ENCODE measurements at places on chromosomes 2 and 18.

GRCh38 chr18:50662177-50662576 is 102.3 kb downstream of the MAPK4 start:
- peak; percentile 47 for DNase-seq

GRCh38 chr2:209763106-209763505 is 8.5 kb upstream of the UNC80 start:
- no peak for DNase-seq

DNA sequence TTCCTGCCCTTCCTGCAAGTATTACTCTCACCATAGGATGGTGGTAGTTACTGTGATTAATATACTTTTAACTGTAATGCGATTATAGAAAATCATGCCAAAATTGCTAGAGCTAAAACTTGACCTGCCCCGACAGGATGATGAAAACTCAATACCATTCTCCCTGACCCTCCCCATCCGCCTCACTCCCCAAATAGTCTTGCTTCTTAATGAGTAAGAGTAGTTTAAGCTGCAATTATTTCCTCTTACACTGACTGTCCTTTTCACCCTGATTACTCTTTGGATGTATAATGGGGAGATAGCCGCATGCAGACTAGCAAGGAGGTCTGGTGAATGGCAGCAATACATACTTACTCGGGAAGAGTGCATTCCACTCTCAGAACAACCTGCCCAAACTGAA is 269.6 kb upstream of the SIX3 start:
- DNase-seq, result no peak

GRCh38 chr2:3595404-3595803 is 492 bp downstream of the COLEC11 start:
- no peak for DNase-seq

DNA sequence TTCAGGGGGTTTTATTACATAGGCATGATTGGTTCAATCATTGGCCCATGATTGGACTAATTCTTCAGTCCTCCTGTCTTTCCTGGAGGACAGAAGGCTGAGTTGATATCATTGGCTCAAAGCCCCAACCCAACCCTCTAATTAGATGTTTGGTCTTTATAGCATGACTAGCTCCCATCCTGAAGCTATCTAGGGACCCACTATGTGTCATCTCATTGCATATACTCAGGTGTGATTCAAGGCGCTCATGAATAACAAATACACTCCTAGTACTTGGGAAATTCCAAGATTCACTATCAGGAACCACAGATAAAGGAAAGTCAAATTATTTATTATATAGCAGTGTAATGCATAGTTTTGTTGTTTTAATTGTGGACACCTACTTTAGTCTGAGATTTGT is 24.9 kb upstream of the NBEAL1 start:
- no peak for DNase-seq

GRCh38 chr2:107062599-107063220 is 176.7 kb upstream of the ST6GAL2 start:
- DNase-seq, result peak; percentile 6

GRCh38 chr2:49719241-49719640 is 564.9 kb upstream of the FSHR start:
- DNase-seq, result no peak

DNA sequence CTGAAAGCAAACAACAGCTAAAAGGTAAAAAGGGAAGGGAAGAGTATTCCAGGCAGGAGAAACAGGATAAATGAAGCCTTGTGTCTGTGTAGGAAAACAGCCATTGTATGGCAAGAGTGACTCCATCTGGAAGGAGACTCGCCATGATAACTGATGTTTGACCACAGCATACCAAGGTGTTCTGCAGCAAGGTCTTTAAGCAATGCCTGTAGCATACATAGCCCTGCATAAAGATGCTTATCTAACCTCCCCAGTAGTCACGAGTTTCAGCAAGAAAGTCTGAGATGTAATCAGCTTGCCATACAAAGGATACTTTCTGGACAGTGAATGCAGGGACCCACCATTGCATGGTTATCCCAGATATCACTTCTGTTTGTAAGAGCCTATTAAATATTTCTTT is 11.9 kb upstream of the CCNT2 start:
- DNase-seq, result no peak

DNA sequence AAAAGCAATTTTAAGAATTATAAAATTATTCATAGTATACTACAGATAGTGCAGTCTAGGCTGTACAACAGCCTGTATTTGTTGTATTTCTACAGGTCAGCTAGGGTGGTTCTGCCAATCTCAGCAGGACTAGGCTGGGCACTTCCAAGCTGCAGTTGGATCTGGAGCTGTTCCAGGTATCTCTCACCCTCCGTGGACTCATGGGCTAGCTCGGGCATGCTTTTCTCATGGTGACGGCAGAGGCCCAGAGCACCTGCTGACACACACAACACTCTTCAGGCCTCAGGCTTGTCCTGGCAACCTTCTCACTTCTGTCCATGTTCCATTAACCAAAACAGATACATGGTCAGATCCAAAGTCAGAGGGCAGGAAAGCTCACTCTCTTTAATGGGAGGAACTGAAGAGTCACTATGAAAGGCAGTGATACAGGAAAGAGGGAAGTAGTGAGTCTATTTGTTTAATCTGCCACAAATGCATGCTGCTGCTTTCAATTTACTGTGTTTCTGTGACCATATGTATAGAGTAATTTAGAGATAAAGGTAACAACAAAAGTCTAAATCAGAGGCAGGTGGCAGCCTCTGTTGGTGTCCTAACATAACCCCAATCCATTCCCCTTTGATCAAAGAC is 462.4 kb upstream of the ACVR2A start:
- DNase-seq, result peak; percentile 43

- DNase-seq, result no peak
Observed at GRCh38 chr18:49055754-49056172, 105.0 kb upstream of the SMAD7 start.

- no peak for DNase-seq
Observed at GRCh38 chr2:21289551-21289950, 165.8 kb downstream of the TDRD15 start.

DNA sequence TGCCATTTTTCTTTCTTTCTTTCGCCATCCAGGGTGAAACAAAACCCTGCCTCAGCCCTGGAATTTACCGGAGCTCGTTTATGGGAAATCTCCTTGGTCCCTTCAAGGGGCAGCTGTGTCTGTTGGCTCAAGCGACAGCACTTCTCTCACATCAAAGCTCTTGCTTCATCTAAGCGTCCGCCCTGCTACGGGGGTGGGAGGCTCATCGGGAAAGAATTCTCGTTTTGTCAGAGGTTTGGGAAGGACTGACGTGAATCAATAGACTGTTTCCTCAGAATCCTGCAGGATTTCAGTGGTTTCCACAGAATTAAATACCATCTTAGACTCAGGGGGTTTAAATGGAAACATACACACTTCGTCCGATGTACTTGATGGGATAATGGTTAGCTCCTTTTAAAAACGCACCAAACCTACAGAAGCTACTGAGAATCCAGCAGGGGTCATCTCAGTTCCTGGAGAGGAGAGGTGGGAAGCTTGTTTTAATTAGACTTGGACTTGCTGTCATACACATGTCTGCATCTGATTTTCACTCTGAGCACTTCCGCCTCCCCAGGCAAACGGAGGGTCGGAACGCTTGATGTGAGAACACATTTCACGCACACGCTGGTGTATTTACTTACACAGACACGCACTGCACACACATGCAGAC is 91.6 kb downstream of the ASB1 start:
- no peak for DNase-seq

GRCh38 chr2:10446631-10447030 is 1.5 kb downstream of the ODC1 start:
- DNase-seq, result no peak

Data from NCI-H1417 (cell line).